Germinal center (tissue), 1 donor: ENCODE measurements at places on chromosomes 4 and X.

GRCh38 chr4:7024336-7024890 is 18.8 kb upstream of the TADA2B start:
- DNase-seq = no peak

DNA sequence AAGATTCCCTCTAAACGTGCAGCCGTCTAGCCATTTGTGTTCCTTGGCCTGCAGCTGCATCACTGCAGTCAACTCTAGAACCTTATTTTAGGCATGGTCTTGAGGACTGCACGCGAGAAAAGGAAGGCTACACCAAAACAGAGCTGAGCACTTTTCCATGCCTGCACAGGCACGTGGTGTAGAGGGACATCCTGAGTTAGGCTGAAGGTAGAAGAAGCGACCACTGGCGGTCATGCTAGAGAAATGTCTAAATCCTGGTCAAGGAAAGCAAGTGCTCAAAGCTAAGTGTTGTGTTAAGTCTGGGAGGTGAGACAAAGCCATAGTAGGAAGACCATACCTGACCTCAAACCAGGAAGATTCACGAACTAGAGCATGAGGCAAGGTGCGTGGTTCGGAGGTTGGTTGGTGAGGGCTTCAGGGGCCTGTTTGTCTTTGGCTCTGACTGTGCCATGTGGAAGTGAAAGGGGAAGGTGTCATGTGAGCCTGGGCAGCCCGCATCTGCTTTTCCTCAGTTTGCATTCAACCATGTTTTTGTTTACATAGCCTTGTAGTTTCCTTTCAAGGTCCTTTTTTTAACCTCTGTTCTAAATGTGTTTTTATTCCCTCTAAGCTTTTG is 203.8 kb downstream of the AASDH start:
- peak; percentile 55 for DNase-seq

GRCh38 chrX:138986235-138986634 is 274.7 kb upstream of the FGF13 start:
- DNase-seq = no peak

- no peak for DNase-seq
These were observed 32.1 kb upstream of the CPLX1 start for GRCh38 chr4:858041-858481.

DNA sequence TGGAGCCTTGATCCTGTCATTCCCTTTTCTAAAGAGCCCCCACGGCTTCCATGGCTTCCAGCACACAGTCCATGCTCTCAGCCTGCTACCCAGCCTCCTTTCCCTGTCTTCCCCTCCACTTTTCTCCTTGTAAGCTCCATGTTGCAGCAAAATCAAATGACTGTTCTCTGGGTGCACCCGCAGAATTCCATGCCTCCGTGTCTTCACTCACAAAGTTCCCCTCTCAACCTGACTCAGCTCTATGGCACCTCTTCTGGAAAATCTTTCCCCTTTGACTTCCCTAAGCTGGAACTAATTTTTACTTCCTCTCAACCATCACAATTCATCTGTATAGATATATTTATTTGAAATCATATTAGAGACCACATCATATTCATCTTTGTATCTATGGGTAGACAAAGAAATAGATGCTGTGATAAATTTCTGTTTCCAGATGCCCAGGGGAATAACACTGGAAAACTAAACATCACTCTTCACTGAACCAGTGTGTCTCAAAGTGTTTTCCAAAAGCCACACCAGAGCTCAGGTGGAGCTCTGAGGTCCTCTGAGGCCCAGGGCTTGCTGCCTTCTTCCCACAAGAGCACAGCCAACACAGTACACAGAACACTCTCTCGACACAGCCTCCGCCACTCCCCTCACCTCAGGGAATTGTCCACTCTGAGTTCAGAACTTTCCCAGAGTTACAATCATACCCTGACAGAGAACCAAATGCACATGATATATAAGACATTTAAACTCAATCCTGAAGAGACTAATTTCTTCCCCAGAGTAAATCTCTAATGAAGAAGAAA is 3.3 kb downstream of the SETD7 start:
- no peak for DNase-seq

GRCh38 chr4:114599903-114600552 is 1.4 kb downstream of the UGT8 start:
- peak; percentile 6 for DNase-seq
